Cardiac ventricle fibroblast (primary cell): ENCODE measurements at places on chromosomes 3 and 15. TPM values are rescaled to one million over a fixed set of nuclear protein-coding genes. Genes with fewer than 3 reads are reported as not detected.

RGMA gene
- total RNA-seq, result 14.9 and 19.3 TPM in 2 replicates

NDN gene
- 68.2 and 77.3 TPM in 2 replicates for total RNA-seq

CCR9 gene
- total RNA-seq, result not detected in 2 replicates

PIK3CB gene
- total RNA-seq, result 6.7 and 6.8 TPM in 2 replicates
